Stimulated activated CD4-positive, alpha-beta T cell treated with anti-CD3 and anti-CD28 coated beads, Interleukin-12 subunit alpha, Interleukin-12 subunit beta, amount 100 ng/mL, for 24 hours (primary cell): ENCODE measurements at places on chromosomes 6 and 20.

GRCh38 chr20:58452667-58453255 is 62.4 kb downstream of the APCDD1L start:
- DNase-seq: no peak

- DNase-seq: no peak
Observed at GRCh38 chr6:15305909-15306308, 60.0 kb downstream of the JARID2 start.

DNA sequence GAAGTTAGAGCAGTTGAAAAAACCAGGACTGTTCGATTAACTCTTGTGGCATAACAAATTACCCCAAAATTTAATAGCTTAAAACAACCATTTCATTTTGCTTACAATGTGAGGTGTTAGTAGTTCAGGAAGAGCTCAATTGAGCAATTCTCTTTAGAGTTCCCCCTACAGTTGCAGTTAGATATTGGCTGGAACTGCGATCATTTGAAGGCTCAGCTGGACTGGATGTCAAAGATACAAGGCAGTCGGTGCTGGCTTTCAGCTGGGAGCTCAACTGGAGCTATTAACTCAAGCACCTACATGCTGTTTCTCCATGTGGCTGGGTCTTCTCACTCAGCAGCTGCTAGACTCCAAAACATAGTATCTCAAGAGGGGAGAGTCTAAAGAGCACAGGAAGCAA is 96.0 kb upstream of the LOC128125822 start:
- no peak for DNase-seq

DNA sequence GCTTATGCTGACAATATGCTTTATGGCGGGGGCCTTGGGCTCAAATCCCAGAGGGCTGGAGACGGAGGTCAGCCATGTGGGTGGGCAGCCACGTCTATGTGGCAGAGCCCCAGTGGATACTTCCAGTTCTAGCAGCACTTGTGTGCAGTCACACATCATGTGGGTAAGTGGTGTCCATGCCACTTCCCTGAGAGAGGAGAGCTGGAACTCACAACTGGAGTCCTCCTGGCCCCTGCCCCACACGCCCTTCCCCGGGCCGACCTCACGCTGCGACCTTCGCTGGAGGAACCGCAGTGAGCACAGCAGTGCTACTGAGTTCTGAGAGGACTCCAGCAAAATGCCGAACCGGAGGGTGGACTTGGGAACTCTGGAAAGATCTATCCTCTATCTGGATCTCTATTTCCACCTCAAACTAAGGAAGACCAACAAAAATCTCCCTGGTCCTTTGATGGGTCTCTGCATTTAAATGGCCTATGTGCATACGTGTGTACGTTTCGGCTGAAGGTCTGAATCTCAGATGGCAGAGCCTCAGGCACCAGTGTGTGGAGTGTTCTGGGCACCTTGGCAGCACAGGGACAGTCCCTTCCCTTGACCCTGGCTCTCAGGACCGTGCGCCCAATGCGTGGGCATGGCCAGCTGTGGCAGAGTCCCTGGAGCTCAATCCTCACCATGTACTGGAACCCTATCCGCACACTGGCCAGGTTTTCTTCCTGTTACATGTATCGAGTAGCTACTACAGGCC is 55.4 kb downstream of the GNAS-AS1 start:
- DNase-seq: no peak

DNA sequence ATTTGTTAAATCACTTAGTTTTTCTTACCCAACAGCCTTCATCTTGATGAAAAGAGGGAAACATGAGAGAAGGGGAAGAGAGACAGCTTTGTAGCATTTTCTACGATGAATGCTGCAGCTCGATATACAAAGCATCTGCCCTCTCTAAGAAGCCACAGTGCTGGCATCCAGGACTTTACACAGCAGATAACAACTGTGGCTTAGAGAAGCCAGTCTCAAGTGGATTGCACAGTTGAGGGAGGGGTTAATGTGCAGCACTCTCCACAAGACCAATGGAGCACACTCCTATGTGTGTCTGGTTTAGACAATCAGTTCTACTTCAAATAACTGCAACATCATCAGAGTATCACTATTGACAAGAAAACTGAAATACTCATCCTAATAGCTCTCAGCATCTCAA is 5.8 kb downstream of the C6orf120 start:
- no peak for DNase-seq

- DNase-seq: no peak
Observed at GRCh38 chr20:17471606-17472187, 59.5 kb downstream of the BFSP1 start.

GRCh38 chr20:63249891-63250290 is 4.4 kb downstream of the NKAIN4 start:
- no peak for DNase-seq

GRCh38 chr6:11835065-11835464 is 56.5 kb upstream of the ADTRP start:
- DNase-seq: no peak

DNA sequence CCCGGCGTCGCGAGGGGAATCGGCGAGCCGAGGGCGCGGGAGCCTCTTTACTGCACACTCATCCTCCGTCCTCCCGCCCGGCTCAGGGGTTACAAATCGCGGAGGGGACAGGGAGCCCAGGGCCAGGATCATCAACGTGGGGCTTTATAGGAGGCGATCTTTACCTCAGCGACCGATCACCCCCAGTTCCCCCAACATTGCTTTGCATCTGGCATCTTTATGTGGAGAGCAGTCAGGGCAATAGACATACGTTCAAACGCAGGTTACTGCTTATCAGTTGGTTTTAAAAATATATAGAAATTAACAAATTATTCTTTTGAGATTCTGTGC is 634 bp downstream of the HSF2 start:
- no peak for DNase-seq

DNA sequence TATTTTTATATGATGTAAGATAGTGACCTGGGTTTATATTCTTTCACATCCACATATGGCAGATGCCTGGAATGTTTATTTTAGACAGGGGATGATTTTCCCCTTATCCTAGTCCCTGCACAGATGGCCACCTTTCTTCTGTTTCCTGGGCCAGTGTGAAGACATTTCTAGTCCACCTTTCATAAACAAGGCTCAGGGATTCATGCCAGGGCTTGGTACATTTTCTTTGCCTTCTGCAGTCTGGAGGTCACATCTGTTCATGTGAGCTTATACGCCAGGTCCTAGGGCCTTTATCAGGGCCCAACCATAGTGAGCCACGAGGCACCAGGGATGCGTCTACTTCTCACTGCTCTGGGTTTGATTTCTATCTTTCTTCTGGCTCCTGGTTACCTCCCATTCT is 38.0 kb upstream of the ERVFRD-1 start:
- no peak for DNase-seq

DNA sequence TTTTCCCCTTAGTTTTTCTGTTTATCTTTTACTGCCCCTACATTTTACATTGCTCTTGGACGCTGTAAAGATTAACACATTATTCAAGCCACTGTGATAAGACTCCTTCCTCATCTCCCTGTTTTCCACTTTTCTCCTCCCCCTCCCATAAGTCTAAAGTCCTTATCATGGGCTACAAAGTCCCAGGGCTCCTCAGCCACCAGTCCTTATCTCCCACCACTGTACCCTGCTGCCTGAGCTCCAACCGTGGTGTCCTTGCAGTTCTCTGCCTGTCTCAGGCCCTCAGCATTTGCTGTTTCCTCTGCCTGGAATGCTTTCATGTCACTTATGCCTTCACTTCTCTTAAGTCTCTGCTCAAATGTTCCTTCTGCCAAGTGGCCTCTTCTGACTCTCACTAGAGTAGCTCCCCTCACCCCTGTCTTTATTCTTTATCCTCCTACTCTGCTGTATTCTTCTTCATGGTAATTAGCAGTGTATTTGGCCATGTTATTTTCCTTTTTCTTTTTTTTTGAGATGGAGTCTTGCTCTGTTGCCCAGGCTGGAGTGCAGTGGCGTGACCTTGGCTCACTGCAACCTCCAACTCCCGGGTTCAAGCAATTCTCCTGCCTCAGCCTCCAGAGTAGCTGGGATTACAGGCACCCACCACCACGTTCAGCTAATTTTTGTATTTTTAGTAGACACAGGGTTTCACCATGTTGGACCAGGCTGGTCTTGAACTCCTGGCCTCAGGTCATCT is 10.8 kb upstream of the LATS1 start:
- DNase-seq: no peak

DNA sequence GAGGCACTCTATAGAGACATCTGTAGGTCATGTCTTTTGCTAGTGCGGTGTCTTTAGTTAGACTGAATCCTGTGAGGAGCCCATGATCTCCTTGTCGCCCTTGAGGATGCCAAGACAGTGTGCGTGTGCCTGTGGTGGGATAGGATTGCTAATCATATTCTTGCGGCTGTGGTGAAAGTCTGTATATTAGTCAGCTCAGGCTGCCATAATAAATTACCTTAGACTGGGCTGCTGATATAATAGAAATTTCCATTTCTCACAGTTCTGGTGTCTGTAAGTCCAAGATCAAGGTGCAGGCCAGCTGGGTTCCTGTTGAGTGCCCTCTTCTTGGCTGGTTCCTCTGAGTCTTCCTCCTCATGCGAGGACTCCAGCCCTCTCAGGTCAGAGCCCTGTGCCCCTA is 141.2 kb downstream of the JARID2 start:
- DNase-seq: no peak

GRCh38 chr20:62241506-62241905 is 3.2 kb downstream of the OSBPL2 start:
- no peak for DNase-seq

- DNase-seq: no peak
Observed at GRCh38 chr6:54361188-54361587, 52.9 kb downstream of the TINAG start.

GRCh38 chr6:148608199-148608951 is 138.5 kb upstream of the UST start:
- no peak for DNase-seq

GRCh38 chr20:36856691-36857635 is 19.0 kb upstream of the TLDC2 start:
- no peak for DNase-seq

DNA sequence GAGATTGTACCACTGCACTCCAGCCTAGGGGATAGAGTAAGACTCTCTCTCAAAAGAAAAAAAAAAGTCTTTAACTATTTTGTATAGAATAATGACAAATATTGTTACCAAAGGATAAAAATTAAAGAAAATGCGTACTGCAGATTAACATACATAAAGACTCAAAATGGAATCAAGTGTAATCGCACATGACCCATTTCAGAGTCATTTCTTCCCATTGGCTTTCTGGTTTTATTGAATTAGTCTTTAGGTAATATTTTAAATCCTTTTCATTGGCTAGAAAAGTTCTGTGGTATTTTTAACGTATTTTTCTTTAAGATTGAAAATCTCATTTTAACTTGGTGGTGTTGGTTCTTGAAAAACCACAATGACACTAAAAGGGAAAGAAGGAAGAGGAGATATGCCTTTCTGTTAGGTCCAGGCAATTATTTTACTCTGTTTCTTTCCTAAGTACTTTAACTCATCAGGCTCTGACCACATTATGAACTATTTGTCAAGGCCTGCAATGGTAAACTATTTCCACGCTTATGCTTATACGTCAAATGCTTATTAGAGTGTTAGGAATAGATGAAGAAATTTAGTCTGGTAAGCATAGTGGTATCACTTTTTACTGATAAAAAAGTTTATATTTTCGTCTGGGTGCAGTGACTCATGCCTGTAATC is 52.3 kb downstream of the PLEKHG1 start:
- DNase-seq: no peak

DNA sequence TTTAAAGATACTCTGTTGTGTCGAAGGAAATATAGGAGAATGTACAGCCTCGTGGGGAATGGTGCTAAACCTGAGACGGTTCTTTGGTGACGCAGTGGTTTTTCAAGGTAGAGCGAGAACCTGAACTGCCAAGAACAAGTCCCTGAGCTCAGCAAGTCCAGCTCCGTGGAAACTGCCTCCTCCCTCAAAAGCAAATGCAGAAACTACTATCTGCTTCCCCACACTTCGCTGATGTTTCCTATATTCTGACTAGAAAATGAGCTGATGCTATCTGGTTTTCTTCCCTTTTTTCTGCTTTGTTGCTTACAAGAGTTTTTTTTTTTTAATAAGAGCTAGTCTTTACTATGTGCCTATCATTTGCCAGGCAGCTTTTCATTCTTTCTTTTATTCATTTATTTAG is 85.3 kb upstream of the LY86 start:
- no peak for DNase-seq

- DNase-seq: no peak
Observed at GRCh38 chr6:158780246-158780884, 38.8 kb downstream of the EZR start.

GRCh38 chr6:71404145-71404966 is 115.7 kb downstream of the OGFRL1 start:
- DNase-seq: no peak

DNA sequence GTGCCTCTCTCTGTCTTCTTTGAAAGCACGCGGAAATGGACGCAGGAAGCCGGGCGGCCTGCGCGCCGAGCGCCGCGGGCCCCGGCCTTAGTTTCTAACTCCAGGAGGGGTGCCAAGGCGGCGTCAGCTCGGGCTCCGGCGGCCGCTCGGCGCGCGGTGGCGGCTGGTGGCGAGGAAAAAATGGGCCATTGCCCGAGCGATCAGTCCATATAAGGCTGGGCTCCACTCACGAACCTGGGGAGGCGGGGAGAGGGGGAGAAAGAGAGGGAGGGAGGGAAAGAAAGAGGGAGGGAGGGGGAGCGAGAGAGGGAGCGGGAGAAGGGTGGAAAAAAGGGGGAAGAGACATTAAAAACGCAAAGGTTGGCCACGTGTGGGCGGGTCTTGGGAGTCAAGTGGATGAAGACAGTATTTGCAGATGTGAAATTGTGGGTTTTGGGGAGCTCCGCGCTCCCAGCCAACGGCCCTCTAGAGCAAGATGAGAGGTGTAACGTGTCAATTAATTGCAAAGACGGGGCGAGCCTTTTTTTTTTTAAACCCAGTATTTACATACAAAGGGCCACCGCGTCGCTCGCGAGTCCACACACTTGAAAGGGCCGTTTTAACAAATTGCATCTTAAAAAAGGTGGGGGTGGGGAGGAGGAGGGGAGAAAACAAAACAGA is at the start of gene NKX2-2:
Gene NKX2-2 (minus strand): TSS at position 184 of the 660 bp plus-strand sequence. CDS start 395 bp downstream, outside the sequence.
- no peak for DNase-seq

- no peak for DNase-seq
Observed at GRCh38 chr6:84606860-84607259, 157.5 kb downstream of the TBX18 start.

DNA sequence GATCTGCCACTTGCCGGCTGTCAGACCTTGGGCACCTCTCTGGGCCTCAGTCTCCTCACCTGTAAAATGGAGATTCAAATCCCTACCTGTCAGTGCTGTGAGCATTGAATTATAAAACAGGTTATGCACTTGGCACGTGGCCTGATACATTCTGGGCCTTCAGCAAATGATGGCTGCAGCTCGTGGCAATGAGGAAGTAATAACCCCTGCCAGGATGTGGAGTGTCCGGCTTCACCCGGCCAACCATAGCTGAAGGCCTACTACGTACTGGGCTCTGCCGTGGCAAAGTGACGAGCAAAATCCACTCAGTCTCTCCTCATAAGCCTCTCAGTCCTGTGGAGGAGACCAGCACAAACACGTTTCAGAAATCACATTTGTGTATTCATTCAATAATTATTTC is 10.9 kb upstream of the VSTM2L start:
- DNase-seq: no peak

DNA sequence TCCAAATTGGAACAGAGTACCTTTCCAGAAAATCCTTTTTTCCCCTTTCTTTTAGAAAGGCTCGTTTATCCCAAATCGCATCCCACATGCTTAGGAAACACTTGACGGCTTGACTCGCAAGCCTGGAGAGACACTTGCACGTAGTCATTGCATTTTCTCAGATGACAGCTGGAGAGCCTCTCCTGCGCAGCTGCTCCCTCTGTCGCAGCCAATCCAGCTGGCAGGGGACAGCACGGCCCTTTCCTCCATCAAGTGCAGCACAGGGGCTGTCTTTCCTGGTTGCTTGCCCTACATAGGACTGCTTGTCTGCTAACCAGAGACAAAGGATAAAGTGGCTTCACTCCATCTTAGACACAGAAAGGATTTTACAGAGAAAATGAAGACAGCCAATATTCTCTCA is 77.6 kb upstream of the RGS17 start:
- DNase-seq: no peak
